SW480 (cell line): ENCODE measurements at places on chromosomes 4 and X.
A peak's percentile ranks its signal among the peaks of the same experiment; 100 is the strongest.

GRCh38 chr4:1373892-1374705 is 27.1 kb downstream of the UVSSA start:
- DNase-seq: no peak

DNA sequence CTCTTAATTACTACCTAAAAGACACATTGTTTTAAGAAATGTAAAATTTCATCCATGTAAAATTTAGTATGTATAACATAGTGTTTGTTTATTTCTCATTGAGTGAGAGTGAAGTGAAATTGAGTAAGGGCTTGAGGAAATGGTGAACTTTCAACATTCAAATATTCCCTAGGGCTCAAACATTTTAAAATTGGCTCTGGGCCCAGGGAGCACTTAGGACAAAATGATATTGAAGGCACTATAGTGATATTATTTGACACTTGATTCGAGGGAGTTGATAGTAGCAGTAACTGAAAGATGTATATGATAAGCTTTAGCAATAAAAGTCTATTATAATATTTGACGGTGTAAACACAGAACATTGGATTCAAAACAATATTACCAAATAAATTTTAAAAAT is 1244.0 kb upstream of the TENM3 start:
- DNase-seq: no peak

GRCh38 chr4:67218883-67219282 is 326.4 kb downstream of the CENPC start:
- no peak for DNase-seq

DNA sequence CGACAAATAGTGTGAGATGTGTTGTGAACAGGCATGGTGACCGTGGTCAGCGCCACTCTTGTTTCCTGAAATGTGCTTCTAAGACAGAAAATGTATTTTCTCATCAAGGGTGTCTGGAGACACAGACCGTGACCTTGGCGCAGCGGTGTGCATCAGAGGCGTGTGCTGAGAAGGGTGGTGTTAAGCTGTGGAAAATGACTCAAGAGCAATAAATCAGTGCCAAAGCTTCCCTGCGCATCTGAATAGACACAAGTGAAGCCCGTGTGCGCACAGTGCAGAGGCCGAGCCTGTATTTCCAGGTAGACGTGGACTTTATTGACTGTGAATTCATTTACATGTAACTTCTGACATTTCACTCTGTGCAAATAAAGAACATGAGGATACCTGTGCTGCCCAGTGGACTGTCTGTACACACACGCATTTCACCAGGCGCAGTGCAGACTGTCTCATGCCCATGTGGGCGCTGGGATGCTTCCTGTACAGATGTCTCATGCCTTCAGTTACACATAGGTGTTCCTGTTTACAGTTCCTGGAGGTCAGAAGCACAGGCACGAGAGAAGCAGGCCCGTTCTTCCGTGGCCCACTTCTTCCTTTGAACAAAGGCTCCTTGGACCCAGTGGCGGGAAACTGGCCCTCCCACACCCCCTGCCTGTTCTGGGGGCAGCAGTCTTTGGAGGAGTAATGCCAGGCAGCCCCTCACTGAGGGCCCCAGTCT is 31.9 kb downstream of the NSG1 start:
- DNase-seq: no peak

- DNase-seq: peak; percentile 42
Measured at GRCh38 chrX:118254611-118255010, 91.3 kb upstream of the WDR44 start.

- DNase-seq: no peak
Measured at GRCh38 chrX:7120878-7121219, 26.7 kb upstream of the STS start.

DNA sequence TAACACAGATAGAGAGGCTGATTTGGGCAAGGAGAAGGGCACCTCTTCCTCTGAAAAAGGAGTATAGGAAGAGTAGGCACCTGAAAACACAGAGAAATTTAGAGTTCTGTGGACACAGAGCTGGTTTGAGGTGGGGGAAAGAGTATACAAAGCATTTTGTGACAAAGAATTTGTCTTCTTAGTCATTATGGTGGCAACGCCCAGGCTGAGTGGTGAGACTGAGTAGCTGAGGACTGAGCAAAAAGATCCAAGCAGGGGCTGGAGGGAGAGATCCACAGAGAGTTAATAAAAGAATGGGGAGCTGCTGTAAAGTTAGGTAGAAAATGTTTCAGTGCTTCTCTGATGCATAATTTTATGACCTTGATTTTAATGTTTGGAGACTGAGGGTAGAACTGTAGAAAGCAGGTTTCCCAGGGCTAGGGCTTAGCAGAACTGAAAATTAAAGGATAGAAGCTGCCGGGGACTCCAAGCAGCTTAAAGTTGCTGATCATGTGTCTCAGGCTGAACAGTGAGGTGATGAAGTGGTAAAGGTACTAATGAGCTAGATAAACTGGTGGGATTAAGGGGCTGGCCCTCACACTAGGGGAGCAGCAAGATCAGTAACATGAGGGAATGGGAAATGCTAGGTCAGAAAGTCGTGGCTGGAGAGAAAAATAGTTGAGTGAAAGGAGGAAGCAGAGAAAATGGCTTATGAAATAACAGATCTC is 118.9 kb downstream of the CEP44 start:
- peak; percentile 47 for DNase-seq

DNA sequence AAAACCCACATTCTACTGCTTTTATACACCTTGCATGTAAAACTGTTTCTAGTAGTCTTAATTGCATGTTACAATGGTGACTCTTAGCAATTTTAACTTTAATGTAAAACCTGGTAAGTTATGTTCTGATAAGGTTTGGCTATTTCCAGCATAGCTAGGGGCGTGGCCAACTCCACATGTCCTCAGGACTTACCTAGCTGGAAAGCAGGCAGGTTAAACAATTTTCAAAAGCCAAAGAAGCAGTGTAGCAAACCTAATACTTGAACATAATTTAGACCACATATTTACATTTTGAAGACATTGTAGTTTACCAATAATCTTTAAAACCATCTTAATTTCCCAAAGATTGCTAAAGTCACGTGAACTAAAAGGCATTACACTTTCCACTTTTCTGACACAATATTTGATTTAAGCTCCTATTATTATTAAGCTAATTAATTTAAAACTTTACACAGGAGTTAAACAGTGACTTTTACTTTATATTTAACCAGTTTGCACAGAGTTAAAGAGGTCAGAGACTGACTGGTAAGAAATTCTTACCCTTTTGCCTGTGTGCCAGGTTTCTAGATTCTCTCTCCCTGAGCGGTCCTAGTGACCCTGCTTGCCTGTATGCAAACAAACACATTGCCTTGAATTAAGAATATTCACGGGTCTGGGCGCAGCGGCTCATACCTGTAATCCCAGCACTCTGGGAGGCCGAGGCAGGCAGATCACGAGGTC is 88.2 kb downstream of the GLUD2 start:
- DNase-seq: no peak

GRCh38 chr4:159593681-159594080 is 490.8 kb downstream of the RAPGEF2 start:
- DNase-seq: no peak

DNA sequence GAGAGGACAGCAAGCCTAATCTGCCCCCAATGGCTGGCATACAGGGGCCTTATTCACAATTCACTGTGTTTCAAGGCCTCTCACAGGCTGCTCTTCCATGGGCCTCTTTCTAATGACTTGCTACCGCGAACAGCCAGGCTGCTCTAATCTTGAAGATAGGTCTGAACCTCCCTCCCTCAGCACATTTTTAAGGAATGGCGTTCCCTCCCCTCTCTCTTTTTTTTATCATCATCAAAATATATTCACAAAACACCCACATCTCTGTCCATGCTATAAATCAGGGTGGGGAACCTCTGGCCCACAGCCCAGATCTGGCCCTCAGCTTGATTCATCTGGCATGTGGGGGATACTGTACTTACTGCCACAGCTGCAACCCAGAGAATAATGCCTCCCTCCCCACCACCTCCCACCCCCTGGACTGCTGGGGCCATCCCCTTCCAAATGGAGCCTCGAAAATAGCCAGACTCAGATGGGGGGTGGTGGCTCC is 76.2 kb upstream of the PLAC1 start:
- no peak for DNase-seq

DNA sequence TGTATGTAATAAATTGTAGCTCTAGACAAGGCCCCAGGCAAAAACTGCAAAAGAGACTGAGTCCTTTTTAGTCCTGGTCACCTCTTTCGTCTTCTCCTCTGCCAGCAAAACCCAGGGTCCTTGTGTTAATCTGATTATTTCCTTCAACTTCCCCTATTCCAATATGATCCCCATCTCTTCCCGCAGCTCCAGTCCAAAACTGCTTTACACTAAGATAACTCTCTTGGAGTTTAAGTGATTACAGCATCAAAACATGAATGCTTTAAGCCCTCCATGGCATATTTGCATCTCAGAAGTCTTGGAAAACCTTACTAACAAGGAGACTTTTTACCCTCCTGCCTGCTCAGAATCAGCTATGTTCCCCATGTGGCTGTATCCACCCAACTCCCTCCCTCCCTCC is 59.3 kb downstream of the MAGEA1 start:
- DNase-seq: no peak

- DNase-seq: no peak
Measured at GRCh38 chr4:92104506-92104905, 199.3 kb upstream of the GRID2 start.

- DNase-seq: peak; percentile 24
Measured at GRCh38 chrX:109886122-109886761, 116.7 kb upstream of the TMEM164 start.

GRCh38 chrX:129797251-129797906 is 17.6 kb downstream of the SASH3 start:
- DNase-seq: no peak

GRCh38 chr4:82553020-82553419 is 8.8 kb downstream of the TMEM150C start:
- DNase-seq: no peak

GRCh38 chr4:84110040-84110439 is 389.1 kb downstream of the NKX6-1 start:
- no peak for DNase-seq

GRCh38 chr4:44675366-44675765 is 2.9 kb upstream of the GUF1 start:
- DNase-seq: no peak
